ENCODE measurements at places on chromosomes 13 and 19.

- no peak for DNase-seq
Measured at GRCh38 chr13:109698779-109699178, 87.6 kb downstream of the IRS2 start.

- DNase-seq = no peak
Measured at GRCh38 chr19:13899393-13899792, 6.5 kb downstream of the BRME1 start.

- no peak for DNase-seq
Measured at GRCh38 chr13:114115796-114116195, 16.6 kb downstream of the RASA3 start.

DNA sequence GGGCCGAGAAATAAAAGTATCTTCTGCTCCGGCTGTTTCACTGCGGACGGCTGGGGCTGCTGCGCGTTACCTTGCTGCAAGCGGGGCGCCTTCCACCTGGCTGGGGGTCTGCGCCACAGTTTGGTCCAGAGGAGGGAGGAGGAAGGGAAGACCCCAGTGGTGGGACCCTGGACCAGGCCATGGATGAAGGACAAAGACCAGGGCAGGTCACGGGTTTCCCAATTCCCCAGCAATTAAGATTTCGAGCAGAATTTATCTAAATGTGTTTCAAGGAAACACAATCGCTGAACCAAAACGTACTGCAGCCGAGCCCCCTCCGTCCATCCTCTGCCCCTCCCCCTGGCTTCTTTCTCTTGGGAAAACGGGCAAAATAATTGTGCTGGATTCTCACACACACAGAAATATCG, 2.9 kb downstream of the SOX1 start:
- DNase-seq = no peak

- DNase-seq = no peak
Measured at GRCh38 chr13:113865427-113865826, 1.6 kb upstream of the GAS6 start.

Measured in stimulated activated CD4-positive, alpha-beta T cell treated with anti-CD3 and anti-CD28 coated beads, TNF-alpha, amount 100 ng/mL, for 4 hours (primary cell).